ENCODE measurements at places on chromosomes 12 and 14. TPM values are rescaled to one million over a fixed set of nuclear protein-coding genes. Genes with fewer than 3 reads are reported as not detected.

DNA sequence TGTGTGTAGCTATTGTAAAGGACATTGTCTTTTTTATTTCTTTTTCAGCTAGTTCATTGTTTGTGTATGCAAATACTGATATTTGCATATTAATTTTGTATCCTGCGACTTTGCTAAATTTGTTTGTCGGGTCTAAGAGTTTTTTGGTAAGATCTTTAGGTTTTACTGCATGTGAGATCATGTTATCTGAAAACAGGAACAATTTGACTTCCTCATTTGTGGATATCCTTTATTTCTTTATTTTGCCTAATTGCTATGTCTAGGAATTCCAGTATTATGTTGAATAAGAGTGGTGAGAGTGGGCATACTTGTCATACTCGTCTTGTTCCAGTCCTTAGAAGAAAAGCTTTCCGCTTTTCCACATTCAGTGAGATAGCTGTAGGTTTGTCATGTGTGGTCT is 28.8 kb downstream of the SIX4 start:
- DNase-seq: no peak

GRCh38 chr14:88505621-88506020 is 49.2 kb downstream of the PTPN21 start:
- no peak for DNase-seq

GRCh38 chr14:75363130-75363529 is 64.7 kb upstream of the JDP2 start:
- no peak for DNase-seq

- no peak for DNase-seq
These were observed 10.3 kb downstream of the TTC7B start for GRCh38 chr14:90805662-90806540.

DNA sequence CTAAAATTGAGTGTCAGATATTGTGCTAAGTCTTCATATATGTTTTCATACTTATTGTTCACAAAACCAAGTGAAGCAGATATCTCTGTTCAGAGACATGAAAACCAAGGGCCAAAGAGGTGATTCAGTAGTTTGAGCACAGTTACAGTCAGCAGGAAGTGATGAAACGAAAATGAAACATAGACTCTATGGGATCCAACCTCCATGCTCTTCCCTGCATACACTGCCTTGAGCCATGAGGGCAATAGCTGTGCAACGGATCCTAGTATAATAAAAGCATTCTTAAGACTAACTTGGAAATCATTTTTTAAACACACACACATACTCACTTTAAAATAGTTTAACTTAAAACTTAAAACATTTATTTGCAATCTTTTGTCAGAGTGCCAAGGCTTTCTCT is 27.9 kb downstream of the ESR2 start:
- peak; percentile 10 for DNase-seq

GRCh38 chr12:26987634-26988424 is 26.4 kb downstream of the TM7SF3 start:
- DNase-seq: peak; percentile 36

DNA sequence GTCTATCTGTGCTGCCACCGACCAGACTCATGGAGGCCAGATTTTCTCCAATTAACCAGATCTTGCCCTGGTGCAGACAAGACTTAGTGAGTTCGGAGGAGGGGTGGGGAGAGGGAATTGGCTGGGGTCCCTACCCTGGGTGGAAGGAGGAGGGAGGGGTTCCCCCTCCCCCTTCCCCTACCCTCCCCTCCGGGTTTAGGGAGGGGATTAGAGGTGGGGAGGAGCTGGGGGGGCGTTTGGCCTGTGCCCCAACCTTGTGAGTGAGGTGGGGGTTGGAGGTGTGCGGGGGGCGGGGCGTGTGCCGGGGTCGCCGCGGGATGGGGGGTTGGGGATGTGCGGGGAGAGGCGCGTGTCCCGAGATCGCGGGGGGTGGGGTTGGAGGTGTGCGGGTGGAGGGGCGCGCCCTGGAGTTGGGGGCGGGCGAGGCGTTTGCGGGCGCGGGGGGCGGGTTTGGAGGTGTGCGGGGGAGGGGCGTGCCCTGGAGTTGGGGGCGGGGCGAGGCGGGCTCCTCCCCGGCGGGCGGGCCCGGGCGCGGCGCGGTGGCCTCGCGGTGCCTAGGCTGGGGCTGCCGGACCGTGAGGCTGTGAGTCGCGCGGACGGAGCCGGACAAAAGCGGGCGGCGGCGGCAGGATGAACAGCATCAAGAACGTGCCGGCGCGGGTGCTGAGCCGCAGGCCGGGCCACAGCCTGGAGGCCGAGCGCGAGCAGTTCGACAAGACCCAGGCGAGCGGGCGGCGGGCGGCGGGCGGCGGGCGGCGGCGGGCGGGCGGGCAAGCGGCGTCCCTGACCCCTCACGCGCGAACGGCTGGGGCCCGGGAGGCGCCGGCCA is at the start of gene HIP1R:
Gene HIP1R, plus strand, starts transcription at position 537 of the 829 bp plus-strand sequence. Its CDS starts 94 bp downstream, at position 631.
- no peak for DNase-seq

DNA sequence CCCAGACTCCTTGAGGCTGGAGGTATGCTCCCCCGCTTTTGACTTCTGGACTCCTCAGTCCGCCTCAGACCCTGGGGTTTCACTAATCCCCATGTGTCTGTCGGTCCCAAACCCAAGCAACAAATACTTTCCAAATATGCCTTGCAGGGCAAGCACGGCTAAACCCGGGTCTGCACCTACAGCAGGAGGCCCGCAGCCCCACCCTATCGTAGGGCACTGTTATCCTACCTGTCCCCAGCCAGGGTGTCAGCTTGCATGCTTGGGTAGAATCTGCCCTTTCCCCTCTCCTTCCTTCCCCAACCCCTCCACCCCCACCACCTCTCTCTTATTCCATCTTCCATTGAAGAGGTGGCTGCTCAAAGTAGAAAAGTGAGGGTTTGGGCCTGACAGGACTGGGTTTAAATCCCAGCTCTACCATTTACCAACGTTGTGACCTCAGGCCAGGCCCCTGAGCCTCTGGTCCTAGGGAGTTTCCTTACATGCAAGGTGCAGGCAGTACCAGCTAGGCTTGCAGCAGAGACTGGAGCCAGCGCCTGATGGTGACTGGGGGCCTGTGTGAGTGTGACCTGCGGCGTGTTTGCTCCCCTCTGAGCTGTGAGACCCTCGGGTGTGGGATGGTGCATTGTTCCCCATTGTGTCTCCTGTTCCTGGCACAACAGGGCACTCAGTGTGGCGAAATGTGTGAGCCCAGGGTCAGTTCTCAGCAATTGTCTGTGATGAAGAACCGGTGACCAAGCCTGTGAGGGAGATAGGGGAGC is 11.2 kb upstream of the EML1 start:
- DNase-seq: no peak

- DNase-seq: no peak
These were observed 81.1 kb upstream of the CPM start for GRCh38 chr12:69014047-69014446.

GRCh38 chr12:108495054-108495453 is 20.0 kb upstream of the FICD start:
- peak; percentile 30 for DNase-seq

DNA sequence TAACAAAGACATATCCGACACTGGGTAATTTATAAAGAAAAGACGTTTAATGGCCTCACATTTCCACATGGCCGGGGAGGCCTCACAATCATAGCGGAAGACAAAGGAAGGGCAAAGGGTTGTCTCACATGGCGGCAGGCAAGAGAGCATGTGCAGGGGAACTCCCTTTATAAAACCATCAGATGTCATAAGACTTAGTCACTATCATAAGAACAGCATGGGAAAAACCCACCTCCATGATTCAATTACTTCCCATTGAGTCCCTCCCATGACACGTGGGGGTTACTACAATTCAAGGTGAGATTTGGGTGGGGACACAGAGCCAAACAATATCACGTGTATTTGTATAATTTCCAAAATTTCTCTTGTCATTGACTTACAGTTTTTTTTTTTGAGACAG is 5.5 kb upstream of the LMNTD1 start:
- DNase-seq: peak; percentile 53

DNA sequence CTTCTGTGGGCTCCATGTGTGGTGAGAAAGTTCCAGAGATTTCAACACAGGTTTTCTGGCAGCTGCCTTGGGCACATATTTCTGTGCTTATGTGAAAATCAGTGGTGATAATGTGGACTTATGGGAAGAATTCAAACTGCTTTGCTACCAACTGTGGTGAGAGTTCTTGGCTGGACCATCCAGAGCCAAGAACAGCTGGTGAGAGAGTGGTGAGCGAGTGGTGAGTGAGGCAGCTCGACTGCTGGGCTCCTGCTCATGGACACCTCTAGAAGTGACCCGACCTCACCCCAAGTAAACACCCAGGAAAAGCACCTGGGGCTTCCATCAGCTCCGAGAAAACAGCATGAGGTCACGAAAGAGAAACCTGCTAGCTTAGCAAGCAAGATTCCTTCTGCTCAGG is 106.4 kb downstream of the PIWIL1 start:
- no peak for DNase-seq

- no peak for DNase-seq
These were observed 121.9 kb downstream of the ITPR2 start for GRCh38 chr12:26711072-26711471.

DNA sequence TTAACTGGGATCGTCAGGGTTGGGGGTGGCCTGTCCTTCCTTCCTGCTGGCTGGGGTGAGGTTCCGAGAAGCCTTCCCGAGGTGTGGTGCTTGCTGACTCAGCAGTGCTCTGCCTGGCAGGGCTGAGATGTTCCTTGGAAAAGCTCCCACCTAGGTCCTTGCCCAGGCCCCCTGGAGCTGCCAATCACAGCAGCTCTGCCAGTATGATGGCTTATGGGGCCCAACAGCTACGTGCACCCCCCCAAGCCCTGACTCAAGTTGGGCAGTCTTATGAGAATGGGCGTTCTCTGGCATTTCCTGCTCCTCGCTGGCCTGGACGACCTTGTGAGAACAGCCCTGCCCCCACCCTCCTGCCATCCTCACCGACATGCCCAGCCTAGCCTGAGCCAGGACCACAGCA is 292.2 kb upstream of the CRY1 start:
- no peak for DNase-seq

- no peak for DNase-seq
These were observed 6.7 kb upstream of the PLD4 start for GRCh38 chr14:104917993-104918392.

GRCh38 chr14:55212634-55213033 is 21.2 kb upstream of the DLGAP5 start:
- DNase-seq: no peak

GRCh38 chr14:85974602-85975001 is 444.7 kb downstream of the FLRT2 start:
- DNase-seq: no peak

DNA sequence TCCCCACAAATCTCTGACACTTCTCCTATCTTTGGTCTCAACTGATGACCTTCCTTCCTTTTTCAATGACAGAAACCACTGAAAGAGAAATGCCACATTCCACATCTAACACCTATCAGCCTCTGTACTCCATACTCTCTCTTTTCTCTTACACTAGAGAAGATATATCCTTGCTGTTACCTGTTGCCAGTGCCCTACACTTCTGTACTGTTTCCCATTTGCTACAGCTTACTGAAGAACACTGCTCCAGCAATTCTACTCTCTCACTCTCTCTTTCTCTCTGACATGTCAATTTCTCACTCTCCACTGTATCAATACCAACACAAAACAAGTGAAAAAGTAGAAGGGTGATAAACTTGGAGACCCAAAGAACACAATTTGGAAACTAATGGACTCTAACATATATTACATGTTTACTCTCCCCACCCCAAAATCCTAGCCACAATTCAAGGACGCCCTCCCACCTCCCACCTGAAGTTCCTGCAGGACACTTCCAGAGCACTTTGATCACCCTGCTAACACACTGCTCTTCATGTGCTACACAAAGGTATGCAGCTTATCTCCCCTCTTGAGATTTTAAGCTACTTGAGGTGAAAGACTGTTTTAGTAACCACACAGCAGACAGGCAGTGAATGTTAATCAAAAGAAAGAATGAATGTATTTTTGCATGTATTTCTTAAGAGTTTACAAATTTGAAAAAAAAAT is 95.0 kb downstream of the MED13L start:
- DNase-seq: no peak

- DNase-seq: peak; percentile 42
These were observed 16.0 kb upstream of the LUM start for GRCh38 chr12:91127306-91127705.

DNA sequence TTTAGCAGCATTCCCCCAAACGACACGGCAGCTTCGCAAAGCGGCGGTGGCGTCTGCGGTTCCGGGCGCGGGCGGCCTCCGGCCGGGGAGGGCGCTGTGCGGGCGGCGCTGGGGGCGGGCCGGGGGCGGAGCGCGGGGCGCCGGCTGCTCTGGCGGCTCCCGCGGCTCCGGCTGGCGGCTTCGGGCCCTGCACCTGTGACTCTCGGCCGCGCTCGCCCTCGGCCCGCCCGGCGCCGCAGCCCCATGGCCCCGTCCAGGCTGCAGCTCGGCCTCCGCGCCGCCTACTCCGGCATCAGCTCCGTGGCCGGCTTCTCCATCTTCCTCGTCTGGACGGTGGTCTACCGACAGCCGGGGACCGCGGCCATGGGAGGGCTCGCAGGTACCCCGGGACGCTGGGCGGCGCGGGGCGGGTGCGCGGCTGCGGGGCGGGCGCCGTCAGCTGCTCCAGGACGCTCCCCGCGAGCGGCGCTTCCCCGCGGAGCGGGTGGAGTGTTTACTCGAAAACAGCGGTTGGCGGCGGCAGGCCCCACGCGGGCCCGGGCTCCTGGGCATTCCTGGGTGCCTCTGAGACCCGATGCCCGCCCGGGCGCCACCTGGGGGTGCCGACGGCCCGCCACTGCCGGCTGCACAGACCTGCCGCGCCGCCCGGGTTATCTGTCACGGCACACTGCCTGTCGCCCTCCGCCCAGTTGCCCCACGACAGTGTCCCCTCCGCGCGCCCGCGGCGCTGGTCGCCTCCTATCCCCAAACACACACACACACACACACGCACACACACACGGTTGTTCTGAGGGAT is at the start of gene SLC48A1:
Gene SLC48A1, plus strand, starts transcription at position 177 of the 796 bp plus-strand sequence. Its CDS starts 67 bp downstream, at position 244.
- no peak for DNase-seq

GRCh38 chr14:42140831-42141279 is 534.2 kb downstream of the LRFN5 start:
- peak; percentile 52 for DNase-seq

DNA sequence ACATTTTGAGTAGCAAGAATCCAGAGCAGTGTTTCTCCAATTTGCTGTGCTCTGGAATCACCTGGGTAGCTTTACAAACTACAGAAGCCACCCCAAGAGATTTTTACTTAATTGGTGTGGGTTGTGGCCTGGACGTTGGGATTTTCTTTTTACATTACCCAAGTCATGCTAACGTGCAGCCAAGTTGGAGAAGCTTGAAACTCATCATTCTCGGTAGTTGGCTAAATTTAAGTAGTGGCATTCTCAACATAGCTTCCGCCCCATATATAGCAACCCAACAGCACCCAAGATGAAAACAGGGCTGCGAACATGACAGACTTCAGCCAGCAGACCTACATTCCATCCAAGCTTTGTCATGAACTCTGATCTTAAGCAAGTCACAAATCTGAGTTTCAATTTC is 25.0 kb downstream of the DAD1 start:
- no peak for DNase-seq

GRCh38 chr12:8734873-8735381 is 37.1 kb downstream of the RIMKLB start:
- DNase-seq: no peak

Gene CLEC4D
- total RNA-seq: not detected

Gene NOVA1
- not detected for total RNA-seq

Gene SMARCD1
- total RNA-seq: 57.4 TPM

Gene AMDHD1
- 0.65 TPM for total RNA-seq

Gene DYRK4
- total RNA-seq: 17.6 TPM

Gene PTCSC3
- total RNA-seq: not detected

Gene RIMBP2
- not detected for total RNA-seq

Gene OR11H12
- not detected for total RNA-seq

Gene TMCC3
- 0.12 TPM for total RNA-seq

Gene TAS2R30
- total RNA-seq: 0.05 TPM

Gene GALNT8
- total RNA-seq: not detected

Gene FAIM2
- not detected for total RNA-seq

Measured in A172 (cell line).